ENCODE measurements at places on chromosomes 11 and 22. TPM values are rescaled to one million over a fixed set of nuclear protein-coding genes. Genes with fewer than 3 reads are reported as not detected.

Gene HTR3A
- not detected for total RNA-seq

Gene HIC2
- total RNA-seq = 5.1 TPM

Gene PYGM
- 4.0 TPM for total RNA-seq

Gene OR10A2
- not detected for total RNA-seq

Gene KRTAP5-9
- total RNA-seq = not detected

Gene EML3
- 132 TPM for total RNA-seq

Gene ANO1
- not detected for total RNA-seq

Gene ZNF280B
- 2.9 TPM for total RNA-seq

Gene KRTAP5-7
- not detected for total RNA-seq

GRCh38 chr11:69638941-69639681, 1.8 kb upstream of the CCND1 start:
- no peak for DNase-seq

DNA sequence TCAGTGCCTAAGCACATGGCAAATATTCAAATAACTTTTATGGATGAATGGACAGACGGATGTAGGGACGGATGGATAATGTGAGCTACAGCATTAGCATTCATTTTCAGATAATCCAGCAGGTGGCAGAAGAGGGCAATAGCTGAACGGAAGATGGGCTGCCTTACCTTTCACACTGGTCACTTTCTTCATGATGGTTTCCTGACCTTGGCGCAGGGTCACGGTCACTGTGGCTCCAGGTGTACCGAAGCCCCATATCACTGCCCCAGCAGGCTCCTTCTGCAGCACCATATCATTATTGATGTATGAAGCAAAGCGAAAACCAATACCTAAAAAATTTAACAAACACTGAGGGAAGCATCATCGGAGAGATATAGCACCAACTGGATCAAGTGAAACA, 4.3 kb downstream of the SIAE start:
- DNase-seq = peak; percentile 52

DNA sequence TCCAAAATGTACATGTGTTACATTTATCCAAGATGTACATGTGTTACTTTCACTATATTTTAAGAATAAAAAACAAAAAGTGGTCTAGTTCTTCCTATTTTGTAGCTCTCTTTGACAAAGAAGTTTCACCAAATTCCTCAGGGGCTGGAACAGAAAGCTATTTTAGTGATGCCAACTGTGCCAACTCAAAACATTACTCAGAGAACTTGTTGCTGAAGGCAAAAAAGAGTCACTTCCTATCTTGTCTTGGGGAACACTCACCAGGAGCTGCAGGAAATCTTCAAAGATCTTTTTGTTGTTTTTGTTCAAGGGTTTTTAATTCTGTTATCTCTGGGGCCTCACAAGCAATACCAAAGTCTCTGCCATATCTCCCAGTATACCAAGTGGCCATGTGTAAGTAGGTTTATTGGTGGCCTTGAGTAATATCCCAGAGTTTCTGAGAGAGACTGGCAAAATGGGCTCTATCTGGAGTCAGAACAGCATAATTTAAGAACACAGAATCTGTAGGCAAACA, 13.6 kb upstream of the EED start:
- DNase-seq = no peak

- DNase-seq = no peak
These were observed 30.0 kb upstream of the WNT11 start for GRCh38 chr11:76236092-76236999.

DNA sequence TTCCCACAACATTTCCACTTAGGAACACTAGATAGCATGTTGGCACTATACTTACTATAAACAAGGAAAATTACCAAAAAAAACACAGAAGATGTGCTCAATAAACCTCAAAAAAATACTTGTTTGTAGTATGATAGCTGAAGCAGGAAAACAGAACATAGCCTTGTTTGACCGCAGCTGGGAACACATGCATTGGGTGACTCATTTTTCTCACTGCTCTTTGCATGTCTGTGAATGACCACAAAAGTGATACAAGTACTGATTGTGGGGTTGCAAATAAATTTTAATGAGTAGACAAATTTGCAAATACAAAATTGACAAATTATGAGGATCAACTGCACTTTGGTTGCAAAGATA, 22.8 kb upstream of the GUCY1A2 start:
- no peak for DNase-seq

DNA sequence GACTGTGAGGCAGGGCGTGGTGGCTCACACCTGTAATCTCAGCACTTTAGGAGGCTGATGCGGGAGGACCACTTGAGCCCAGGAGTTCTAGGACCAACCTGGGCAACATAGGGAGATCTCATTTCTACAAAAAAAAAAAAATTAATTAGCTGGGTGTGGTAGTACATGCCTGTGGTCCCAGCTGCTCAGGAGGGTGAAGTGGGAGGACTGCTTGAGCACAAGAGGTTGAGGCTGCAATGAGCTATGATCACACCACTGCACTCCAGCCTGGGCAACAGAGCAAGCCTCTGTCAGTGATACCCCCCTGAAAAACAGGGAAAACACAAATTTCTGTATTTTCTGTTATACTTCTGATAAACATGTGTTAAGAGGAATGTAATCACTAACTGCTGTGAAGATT, 57.8 kb upstream of the ARHGAP32 start:
- DNase-seq = no peak

GRCh38 chr11:69870766-69871165, 51.5 kb upstream of the FGF3 start:
- no peak for DNase-seq

GRCh38 chr11:80822308-80822707, 1381.5 kb upstream of the TENM4 start:
- DNase-seq = no peak

GRCh38 chr11:74019860-74020259, 11.0 kb upstream of the UCP3 start:
- peak; percentile 80 for DNase-seq

- no peak for DNase-seq
These were observed 83.2 kb downstream of the TEAD1 start for GRCh38 chr11:12757416-12757815.

GRCh38 chr11:130002352-130002845, at the start of gene PRDM10:
Gene PRDM10, minus strand, starts transcription at chr11:130002835. Its CDS starts 41,871 bp downstream, at chr11:129960964.
- DNase-seq = peak; percentile 95

DNA sequence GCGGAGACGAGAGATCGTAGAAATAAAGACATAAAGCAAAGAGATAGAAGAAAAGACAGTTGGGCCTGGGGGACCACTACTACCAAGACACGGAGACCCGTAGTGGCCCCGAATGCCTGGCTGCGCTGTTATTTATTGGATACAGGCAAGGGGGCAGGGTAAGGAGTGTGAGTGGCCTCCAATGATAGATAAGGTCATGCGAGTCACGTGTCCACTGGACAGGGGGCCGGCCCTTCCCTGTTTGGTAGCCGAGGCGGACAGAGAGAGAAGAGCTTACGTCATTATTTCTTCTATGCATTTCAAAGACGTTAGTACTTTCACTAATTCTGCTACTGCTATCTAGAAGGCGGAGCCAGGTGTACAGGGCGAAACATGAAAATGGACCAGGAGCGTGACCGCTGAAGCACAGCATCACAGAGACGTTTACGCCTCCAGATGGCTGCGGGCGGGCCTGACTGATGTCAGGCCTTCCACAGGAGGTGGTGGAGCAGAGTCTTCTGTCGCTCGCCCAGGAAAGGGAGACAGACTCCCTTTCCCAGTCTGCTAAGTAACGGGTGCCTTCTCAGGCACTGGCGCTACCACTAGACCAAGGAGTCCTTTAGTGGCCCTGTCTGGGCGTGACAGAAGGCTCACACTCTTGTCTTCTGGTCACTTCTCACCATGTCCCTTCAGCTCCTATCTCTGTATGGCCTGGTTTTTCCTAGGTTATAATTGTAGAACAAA, 24.8 kb downstream of the PPP6R2 start:
- no peak for DNase-seq

- DNase-seq = no peak
These were observed 218.8 kb upstream of the SORL1-AS1 start for GRCh38 chr11:121671283-121672168.

- no peak for DNase-seq
These were observed 93.2 kb downstream of the EXT2 start for GRCh38 chr11:44188643-44189042.

GRCh38 chr11:87460279-87460678, 422.5 kb downstream of the TMEM135 start:
- DNase-seq = no peak

GRCh38 chr22:48179571-48180546, 1417.4 kb downstream of the TBC1D22A start:
- DNase-seq = no peak

GRCh38 chr22:47210686-47211085, 448.2 kb downstream of the TBC1D22A start:
- DNase-seq = no peak

DNA sequence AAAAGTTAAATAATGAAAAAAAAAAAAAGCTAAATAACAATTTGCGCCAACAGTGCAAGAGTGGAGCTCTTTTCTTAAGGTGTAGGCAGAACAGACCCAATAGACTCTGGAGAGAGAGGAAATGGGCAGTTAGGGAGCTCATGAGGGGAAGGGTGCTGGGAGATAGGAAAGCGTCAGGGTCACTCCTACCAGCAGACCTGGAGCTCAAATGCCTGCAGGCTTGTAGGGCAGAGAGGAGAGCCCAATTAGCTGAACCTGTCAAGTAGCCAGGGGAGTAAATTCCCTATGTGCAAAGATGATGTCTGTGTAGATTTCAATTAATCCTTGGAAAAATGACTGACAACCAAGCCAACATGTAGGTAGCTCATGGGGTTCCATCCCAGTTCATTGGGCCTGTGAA, 73.0 kb downstream of the RAB30 start:
- no peak for DNase-seq

GRCh38 chr22:37258005-37258752, 14.1 kb upstream of the RAC2 start:
- no peak for DNase-seq

DNA sequence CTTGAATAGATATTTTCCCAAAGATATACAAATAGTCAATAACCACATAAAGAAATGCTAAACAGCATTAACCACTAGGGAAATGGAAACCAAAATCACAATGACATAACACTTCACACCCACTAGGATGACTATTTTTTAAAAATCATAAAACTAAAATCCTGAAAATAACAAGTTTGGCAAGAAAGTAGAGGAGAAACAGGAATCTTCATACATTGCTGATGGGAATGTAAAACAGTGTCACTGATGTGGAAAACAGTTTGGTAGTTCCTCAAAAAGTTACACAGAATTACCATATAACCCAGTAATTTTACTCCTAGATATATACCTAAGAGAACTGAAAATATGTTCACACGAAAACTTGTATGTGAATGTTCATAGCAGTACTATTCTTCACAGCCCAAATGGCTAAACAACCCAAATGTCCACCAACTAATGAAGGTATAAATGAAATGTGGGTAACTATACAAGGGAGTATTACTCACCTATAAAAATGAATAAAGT, 12.5 kb downstream of the PICALM start:
- DNase-seq = no peak

GRCh38 chr11:103661185-103661584, 375.3 kb upstream of the DDI1 start:
- DNase-seq = no peak

DNA sequence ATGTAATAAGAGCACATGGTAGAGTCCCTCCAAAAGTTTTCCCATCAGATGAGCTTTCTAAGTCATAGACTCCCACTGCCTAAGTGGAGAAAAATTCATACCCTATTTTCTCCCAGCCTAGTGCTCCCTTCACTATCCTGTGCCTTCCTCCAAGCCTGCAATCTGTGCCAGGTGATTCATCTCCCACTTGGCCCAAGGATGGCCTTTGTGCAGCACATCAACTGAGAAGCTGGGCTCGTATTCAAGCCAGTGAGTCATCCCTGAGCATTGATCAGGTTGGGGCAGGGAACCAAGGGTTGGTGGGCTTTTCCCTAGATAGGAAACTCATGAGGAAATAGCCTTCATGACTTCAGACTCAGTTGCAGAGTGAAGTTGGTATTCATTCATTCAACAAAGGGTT, 64.6 kb downstream of the PANX1 start:
- DNase-seq = no peak

DNA sequence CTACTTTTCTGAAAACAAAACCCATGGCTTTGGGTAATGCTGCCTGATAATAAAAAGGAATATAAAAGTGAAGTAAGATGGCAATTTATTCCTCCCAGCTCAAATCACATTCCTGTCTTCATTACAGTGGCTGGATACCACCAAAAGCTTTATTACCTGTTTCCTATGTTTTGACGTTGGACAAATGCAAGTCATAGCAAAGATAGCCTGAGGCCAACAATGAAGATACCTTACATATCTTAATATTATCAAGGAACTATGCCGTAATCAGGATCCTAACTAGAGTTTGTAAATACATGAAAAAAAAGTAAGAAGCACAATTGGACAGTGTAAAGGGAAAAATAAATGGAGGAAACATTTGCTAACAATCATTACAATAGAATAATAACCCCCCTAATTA, 202.4 kb downstream of the SOX6 start:
- DNase-seq = no peak

GRCh38 chr22:29936186-29936585, 53.2 kb downstream of the MTMR3 start:
- DNase-seq = no peak

DNA sequence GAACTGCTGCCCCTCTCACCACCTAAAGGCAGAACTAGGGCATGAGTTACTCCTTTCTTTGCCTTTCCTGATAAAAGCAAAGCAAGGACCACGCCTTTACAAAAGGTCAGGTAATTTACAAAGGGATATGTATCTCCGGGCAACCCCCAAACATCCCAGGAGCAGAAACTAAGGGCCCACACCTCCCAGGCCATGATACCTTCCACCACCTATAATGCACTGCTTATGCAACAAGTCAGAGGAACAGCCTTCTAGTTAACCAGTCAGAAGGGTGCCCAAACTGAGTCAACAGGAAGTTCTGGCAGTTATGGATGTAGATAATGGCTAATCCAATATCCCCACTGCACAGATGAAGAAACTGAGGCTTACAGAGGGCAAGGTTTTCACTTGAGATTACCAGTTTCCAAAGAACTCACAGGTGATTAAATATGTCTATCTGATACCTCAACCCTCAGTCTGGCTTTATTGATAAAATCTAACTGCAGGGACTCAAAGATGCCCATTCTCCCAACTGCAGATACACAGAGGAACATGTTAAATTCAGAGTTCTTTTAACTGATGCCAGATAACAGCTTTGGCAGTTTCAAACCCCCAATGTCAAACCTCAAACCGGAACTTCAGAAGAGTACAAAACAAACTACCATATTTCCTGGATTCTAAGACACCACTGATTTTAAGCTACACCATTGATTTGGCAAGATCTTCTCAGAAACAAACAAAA, 16.8 kb upstream of the CASTOR1 start:
- DNase-seq = no peak

DNA sequence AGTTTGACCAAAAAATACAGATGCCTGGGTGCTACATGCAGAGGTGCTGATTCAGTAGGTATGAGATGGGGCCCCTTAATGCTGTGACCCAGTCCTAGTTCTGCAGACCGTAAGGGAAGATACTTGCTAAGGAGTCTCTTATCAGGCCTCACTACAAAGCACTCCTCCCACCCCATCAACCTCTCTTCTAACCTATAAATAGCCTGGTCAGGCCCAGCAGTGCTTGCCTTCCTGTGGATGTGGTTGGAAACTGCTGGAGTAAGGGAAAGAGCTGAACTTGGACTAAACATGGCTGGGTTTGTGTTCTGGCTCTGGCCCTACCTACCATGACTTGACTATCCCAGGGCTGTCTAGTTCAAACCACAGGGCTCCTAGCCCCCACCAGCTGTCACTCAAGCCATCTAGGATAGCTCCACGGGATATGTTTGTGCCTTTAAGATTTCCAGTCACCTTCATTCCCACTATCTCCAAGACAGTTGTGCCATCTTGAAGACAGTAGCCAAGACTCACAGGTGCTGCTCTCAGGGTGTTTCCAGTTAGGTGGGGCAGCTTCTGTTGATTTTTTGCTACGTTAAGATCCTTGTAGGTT, 9.5 kb upstream of the DKK3 start:
- no peak for DNase-seq
